ENCODE measurements at places on chromosomes 2 and 18. TPM values are rescaled to one million over a fixed set of nuclear protein-coding genes. Genes with fewer than 3 reads are reported as not detected.

The HOXD9 gene
- not detected for total RNA-seq

The HOXD8 gene
- total RNA-seq: not detected

DNA sequence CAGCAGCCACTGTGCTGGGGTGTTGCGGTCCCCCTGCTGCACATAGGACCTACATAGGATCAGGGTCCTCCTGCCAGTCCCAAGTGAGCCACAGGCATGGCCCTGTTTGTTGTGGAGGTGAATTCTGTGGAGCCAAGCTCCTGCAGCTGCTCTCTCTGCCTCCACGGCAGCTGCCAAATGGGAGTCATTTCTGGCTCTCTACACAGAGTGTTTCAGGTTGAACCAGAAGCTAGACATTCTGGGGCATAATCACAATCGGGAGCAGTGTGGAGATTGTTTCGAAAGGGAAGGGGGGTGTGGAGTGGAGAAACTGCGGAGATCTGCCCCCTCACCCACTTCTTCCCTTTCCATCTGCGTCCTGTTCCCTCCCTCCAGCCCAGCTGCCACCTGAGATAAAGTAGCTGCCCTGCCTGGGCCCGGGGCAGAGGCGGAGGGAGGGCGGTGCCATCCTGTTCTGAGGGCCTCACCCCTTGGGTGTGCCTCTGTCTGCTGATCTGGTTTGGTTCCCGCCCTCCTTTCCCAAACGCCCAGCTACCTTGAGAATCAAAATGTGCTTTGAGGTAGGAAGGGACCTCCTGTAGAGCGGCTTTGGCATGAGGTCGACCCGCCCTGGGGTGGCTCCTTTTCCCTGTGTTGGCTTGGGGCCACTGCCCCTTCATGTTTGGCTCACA is 139.4 kb downstream of the WDSUB1 start:
- no peak overlapping the region for H3K4me3 ChIP-seq
- peaks cover 25% of the 10 kb centered on the region for H3K4me1 ChIP-seq
- peaks cover 4% of the 10 kb centered on the region for H3K27me3 ChIP-seq
- no peak for DNase-seq

- DNase-seq: no peak
- peaks cover 17% of the 10 kb centered on the region for H3K36me3 ChIP-seq
- no peak overlapping the region for H3K27ac ChIP-seq
These were observed 111.4 kb downstream of the THADA start for GRCh38 chr2:43484323-43484930.

GRCh38 chr2:173286153-173286809 is 68.4 kb upstream of the CDCA7 start:
- DNase-seq: no peak
- H3K36me3 ChIP-seq: no peaks in the 10 kb centered on the region
- no peaks in the 10 kb centered on the region for H3K27me3 ChIP-seq
- H3K27ac ChIP-seq: no peak overlapping the region
- H3K4me1 ChIP-seq: no peaks in the 10 kb centered on the region

DNA sequence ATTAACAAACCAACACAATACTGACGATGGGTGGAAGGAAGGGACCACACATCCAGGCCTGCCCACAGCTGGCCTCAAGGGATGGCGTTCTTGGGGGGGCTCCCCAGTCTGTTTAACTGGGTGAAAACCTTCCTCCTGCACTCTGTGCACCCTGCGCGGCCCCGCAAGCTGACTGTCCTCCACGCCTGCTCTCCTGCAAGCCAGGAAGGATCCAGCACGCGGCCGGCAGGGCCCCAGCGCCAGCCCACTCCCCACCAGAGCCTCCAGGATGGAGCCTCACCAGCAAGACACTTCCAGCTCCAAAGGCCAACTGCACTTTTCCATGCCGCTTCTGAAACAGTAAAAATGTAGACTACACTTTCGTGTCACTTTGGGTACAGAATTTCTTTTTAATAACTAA is 135.1 kb downstream of the ZNF516 start:
- H3K4me1 ChIP-seq: no peaks in the 10 kb centered on the region
- no peaks in the 10 kb centered on the region for H3K27me3 ChIP-seq
- H3K36me3 ChIP-seq: peaks cover 6% of the 10 kb centered on the region
- no peak overlapping the region for H3K27ac ChIP-seq

Measured in CD4-positive, alpha-beta T cell (primary cell).